ENCODE measurements at places on chromosomes 7 and 10.
A peak's percentile ranks its signal among the peaks of the same experiment; 100 is the strongest.

GRCh38 chr7:30842542-30843451 is 68.9 kb upstream of the AQP1 start:
- no peak for DNase-seq

GRCh38 chr10:68611227-68611626 is 51.1 kb downstream of the TET1 start:
- no peak for DNase-seq

DNA sequence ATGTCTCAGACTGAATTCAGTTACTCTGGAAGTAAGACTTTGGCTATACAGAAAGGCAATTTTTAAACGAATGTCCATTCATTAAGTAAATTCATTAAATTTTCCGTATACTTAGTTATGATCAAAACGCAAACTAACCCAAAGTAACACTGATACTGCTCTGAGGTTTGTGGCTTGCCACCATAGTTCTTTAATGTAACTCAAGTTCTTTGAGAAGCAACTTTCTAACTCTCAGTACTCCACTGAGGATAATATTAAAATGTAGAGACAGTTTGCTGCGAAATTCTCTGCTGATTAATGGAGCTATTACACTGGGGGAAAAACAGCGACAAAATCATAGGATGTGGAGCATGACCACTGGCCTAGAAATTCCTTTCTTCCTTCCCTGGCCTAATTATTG is 45.4 kb upstream of the PNLIPRP3 start:
- no peak for DNase-seq

DNA sequence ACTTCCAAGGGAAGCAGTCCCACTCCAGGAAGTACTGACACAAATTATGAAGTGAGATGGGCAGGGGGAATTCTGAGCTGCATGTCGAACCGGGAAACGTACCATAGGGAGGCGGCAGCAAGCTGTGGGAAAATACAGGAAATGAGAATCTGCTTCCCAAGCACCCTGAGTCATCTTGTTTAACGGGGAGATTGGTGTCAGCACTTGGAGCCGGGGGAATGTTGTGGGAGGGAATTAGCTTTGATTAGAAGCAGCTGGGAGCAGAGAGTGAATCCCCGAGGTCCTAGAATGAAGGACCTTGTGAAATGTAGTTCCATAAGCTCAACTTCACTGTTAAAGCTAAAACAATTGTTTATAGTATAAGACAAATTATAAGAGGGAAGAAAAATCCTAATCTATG is 141.4 kb upstream of the PRKCQ start:
- DNase-seq: no peak

DNA sequence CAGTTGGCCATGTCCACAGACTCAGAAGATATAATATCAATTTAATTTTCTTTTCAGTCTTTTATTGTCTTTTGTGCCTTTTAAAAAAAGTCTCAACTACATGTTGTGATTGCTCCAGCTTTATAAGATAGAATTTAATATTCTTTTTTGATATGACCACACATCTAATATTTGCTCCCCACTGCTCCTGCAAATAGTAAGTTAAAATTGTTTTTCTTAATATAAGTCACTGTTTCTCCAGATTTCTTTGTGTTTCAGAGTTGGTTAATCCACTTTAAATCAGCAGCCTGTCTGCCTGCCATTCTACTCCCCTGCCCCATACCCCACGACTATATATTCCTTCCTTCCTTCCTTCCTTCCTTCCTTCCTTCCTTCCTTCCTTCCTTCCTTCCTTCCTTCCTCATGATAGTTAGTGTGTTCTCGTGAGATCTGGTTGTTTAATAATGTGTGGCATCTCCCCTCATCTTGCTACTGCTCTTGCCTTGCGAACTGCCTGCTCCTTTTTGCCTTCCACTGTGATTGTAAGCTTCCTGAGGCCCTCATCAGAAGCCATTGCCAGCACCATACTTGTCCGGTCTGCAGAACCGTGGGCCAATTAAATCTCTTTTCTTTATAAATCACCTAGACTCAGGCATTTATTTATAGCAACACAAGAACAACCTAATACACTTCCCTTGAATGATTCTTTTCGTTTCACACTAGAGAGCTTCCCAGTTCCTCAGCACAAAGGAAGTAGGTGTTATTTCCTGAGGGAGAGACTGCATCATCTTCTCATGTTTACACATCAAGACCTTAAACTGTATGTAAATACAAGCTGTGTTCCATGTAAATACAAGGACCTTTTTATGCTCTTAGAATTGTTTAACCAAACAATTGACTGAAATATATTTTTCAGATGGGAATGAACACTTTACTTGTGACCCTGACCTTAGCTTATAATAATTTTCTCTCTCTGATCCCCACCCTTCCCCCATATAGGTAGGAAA is 24.5 kb downstream of the TAS2R16 start:
- no peak for DNase-seq

DNA sequence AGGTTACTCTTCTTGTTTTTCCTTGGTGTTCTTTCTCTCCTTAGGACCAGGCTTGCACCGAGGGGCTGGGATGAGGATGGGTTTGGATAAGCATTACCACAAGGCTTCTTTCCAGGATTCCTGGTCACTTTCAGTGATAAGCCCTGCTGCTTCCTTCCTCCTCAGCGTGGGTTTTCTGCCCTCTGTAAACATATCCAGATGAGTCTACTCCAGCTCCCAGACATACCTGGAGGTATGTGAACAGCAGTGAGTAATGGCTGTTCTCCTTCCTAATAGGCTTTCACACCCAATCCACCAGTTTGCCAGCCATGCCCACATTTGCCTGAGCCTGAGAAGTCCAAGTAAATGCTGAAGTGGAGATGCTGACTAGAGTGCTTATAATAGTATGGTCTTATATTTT is 229.8 kb upstream of the YAE1 start:
- no peak for DNase-seq

DNA sequence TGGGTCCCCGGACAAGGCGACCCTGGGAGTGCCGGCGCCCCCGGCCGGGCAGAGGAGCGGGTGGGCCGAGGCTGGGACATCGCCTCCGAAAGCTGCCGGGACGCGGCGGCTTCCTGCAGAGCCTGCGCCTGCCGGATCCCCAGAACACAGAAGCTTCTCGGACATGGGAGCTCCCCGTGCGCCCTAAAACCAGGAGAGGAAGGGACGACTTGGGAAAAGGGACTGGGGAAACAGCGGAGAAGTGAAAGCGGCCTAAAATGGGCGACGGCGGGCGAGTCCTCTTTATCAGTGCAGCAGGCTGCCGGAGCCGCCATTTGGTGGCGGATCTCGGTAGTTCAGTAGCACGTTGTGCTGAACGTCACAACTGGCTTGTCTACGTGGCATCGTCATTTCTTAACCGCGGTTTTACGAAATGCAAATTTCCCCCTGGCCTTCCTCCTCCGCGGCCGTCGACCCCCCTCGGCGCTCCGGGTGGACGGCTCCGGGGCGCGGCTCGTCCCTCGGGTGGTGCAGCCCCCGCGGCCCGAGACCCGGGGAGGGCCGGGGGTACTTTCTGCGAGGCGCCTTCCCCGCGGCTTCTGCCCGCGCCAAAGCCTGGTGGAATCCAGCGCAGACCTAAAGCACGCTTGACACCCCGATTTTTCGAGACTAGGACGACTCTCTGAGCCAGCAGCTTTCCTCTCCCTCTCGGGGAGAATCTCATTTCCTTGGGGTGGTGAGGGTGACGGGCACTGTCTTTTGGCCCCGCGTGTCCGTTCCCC is 9.9 kb upstream of the SPAG6 start:
- peak; percentile 40 for DNase-seq

GRCh38 chr7:37113661-37114355 is 334.9 kb downstream of the ELMO1 start:
- no peak for DNase-seq

DNA sequence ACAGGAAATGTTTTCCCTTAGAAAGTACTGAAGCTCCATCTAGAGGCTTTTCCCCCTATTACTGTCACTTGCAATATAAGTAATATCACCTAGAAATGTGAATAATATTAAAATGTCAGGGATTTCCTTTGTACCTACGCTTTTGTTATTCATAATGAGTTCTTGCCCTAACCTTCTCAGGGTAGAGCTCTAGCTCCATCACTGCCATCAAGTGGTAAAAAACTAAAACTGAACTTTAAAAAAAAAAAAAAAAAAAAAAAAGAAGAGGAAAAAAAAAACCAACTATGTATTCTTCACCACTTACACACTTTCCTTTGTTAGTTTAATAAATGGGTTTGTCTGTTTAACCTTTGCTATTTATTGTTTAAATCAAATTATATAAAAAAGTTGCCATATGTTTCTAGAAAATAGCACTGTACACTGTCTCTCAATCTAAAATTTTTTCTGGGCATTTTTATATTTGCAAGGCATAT is 49.9 kb downstream of the DNAJC1 start:
- no peak for DNase-seq

- DNase-seq: no peak
These were observed 6.0 kb downstream of the OR6B1 start for GRCh38 chr7:144006029-144006691.

- DNase-seq: no peak
These were observed 599.6 kb upstream of the C7orf33 start for GRCh38 chr7:147990942-147991341.

- DNase-seq: no peak
These were observed 31.5 kb upstream of the BTRC start for GRCh38 chr10:101322266-101323108.

GRCh38 chr7:139875821-139876241 is 46.8 kb downstream of the TBXAS1 start:
- DNase-seq: no peak

- DNase-seq: no peak
These were observed 473.8 kb downstream of the KIF20B start for GRCh38 chr10:90175161-90175681.

GRCh38 chr10:63256009-63256773 is 123.1 kb downstream of the NRBF2 start:
- no peak for DNase-seq

- DNase-seq: no peak
These were observed 83.2 kb upstream of the SGCE start for GRCh38 chr7:94739180-94739579.

DNA sequence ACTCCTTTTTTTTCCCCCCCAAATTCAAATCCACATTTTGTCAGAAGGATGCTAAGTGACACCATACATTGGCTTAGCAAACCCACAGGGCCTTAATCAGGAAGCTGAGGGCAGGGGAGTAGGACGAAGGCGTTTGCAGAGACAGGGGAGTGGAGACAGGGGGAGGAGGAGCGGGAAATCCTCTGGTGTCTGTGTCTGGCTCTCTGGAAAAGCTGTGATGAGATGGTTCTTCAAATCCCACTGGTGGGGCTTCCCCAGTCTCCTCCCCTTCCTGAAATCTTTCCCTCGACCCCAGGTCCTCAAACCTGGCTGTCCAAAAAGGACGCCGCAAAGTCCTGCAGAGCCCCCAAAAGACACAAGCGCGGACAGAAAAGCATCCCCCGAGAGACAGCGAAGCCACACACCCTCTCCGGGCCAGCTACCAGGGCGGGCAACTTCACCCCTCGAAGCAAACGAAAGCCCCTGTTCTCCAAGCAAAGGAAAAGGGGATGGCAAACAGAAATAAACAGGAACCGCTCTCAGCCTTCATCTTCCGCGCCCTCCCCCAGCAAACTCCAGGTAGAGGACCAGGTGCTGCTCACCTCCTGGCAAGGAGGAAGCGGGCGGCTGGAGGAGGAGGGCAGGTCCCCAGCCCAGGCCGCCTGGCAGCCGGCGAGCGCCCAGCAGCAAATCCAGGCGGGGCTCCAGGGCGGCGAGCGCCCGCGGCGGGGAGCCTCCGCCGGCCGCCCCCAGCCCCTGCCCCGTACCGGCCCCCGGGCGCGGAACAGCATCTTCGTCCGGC is 520 bp downstream of the ELAPOR2 start:
- no peak for DNase-seq

DNA sequence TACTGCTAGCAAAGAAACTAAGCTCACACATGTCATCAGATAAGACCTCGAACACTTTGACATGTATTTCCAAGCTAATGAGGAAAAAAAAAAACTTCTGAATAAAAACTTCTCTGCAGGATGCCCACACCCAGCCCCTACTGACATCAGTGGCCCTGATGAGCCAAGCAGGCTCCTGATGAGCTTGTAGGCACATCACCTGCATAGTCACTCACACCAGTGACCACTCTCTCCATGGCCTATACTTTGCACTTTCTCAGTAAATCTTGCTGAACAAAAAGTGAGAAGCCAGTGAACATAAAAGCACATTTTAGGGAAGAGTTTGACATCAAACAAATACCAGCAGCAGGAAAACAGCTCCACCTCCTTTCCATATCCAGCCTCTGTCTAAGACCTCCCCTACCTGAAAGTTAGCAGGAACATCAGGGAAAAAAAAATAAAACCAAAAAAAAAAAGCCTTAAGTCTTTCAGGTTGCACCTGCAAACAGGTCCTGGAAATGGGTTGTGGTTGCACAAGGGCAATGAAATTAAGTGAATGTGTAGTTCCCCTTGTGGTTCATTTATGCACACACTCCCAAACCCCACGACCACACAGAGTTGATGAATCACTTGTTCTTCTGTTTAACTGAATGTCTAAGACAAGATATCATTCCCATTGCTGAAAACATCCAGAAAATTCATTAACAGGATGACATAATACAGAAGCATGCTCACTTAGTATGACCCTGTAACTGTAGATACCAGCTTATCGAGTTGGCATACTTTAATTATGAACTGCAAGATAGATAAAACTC is 205.2 kb upstream of the PDE1C start:
- no peak for DNase-seq

- no peak for DNase-seq
These were observed 96.7 kb upstream of the IKZF1 start for GRCh38 chr7:50207686-50208255.

GRCh38 chr10:101897633-101898032 is 54.0 kb upstream of the KCNIP2 start:
- DNase-seq: no peak

GRCh38 chr7:64951250-64951848 is 39.5 kb downstream of the ZNF117 start:
- DNase-seq: no peak

DNA sequence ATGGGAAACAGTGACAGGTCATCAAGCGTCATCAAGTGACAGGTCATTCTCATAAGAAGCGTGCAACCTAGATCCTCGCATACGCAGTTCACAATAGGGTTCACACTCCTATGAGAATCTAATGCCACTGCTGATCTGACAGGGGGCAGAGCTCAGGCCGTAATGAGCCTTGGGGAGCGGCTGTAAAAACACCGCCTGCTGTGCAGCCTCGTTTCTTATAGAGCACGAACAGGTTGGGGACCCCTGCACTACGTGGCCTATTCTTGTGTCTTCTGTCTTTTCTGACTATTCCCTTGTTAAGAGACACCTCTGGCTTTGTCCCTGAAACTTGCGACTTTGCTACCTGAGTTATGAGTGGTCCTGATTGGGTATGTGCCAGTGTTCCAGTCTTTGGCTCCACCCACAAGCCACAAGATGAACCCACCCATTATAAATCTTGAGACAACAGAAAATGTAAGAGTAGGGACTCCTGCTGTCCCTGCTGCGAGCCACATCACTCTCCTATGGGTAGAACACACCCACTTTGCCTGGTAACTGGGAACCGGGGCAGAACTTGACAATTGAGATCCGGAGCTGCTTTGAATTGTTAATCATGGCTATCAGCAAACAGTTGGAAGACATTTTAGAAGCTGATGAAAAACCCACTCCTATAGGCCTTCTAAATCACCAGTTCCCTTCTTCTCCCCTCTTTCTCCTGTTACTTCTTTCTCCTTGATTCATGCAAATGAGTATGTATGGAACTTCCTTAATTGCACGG is 55.8 kb upstream of the EXOC4 start:
- DNase-seq: no peak

- no peak for DNase-seq
These were observed 292.0 kb upstream of the AOAH start for GRCh38 chr7:37016064-37016878.

Measured in stimulated activated CD8-positive, alpha-beta memory T cell treated with anti-CD3 and anti-CD28 coated beads, Interleukin-4, amount 100 ng/mL, for 1 hour (primary cell).